ENCODE measurements at places on chromosomes 12 and 14.

- no peak for DNase-seq
These were observed 60.9 kb downstream of the GRIP1 start for GRCh38 chr12:66617991-66618390.

- DNase-seq: no peak
These were observed 9.0 kb upstream of the GPR135 start for GRCh38 chr14:59474172-59474571.

- DNase-seq: no peak
These were observed 14.6 kb downstream of the ACTN1 start for GRCh38 chr14:68964300-68965093.

DNA sequence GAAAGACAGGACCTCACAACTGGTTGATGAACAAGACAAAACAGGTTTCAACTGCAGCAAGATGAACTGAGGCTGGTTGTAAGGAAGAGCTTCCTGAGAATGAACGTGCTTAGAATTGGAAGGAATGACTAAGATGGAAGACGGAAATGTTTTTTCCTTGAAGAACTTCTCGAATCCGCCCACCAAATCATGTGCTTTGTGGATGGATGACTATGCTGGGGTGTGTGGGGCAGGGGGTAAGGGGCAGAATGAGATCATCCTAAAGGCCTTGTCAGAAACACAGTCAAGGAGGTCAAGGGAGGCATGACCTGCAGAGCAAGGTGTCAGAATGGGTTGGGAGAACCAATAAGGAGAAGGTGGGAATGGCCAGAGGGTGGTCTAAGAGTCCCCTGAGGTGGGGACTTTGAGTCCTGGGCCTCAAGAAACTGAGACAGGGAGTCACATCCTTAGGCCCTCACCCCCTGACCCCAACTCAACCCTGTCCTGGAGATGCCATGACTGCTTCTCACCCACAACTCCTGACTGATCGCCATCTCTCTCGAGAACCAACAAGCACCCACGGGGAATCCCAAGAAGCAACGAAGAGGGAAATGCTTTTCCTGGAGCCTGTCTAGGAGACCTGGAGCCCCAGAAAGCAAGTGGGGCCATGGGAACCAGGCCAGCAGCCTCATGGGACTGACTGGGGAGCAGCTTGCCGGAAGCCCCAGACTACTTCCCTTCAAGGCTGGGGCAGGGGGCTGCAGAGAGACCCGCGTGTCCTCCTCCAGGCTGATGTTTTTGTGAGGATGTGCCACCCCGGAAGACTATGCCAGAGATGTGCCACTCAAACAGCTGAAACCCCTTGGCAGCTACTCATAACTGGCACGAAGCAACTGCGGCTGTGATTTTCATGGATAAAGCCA is 84.0 kb downstream of the ACTN1 start:
- no peak for DNase-seq

GRCh38 chr12:34605510-34605887 is 583.2 kb downstream of the ALG10 start:
- no peak for DNase-seq

- DNase-seq: no peak
These were observed 14.4 kb upstream of the CD27 start for GRCh38 chr12:6430124-6430989.

DNA sequence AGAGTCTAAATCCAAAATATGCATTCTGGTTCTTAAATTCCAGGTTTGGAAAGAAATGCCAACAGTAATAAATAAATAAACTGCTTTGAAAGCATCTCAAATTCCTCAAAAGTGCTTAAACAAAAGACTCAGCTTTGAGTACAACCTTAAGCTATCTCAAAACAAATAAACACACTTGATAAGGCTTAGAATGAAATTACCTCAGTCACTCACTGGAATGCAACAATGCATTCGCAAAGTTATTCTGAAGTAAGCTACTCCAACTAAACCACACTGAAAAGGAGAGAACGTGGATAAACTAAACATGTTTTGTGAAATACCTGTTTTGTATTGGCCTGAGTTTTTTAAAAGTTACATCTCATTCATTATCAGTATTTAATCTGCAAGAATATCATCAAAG is 1.2 kb downstream of the SPTSSA start:
- no peak for DNase-seq

DNA sequence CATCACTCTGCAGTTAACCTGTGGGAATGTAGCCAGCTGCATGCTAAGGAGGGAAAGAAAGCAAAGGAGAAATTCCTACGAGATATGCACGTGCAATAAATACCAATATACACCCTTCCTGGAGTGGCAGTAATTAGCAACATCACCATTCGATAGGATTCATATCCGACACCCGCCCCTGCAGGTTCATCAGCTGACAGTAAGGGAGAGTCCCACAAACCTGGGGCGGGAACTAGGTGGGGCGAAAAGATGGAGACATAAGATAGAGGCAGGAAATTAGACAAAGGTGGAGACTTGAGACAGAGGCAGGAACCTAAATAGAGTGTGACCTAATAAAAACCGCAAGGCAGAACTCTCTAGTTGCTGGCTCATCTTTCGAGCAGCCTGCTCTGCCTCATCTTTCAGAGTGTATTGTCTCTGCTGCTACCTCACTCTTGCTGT is 51.6 kb downstream of the PLEKHG3 start:
- DNase-seq: no peak

GRCh38 chr14:68729556-68729955 is 63.3 kb downstream of the ZFP36L1 start:
- DNase-seq: no peak

DNA sequence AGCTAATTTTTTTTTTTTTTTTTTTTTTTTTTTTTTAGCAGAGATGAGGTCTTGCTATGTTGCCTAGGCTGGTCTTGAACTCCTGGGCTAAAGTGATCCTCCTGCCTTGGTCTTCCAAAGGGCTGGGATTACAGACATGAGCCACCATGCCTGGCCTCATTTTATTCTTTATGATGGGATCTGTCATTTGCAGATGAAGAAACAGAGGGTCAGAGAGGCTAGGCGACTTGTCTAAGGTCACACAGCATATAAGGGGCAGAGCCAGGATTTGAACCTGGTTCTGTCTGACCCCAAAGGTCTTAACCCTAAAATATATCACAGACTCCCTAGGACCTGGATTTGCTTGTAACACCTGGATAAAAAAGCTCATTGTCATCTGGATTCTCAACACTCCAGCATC is 282.6 kb downstream of the KSR2 start:
- no peak for DNase-seq

GRCh38 chr12:114529966-114530365 is 124.0 kb upstream of the TBX5 start:
- DNase-seq: no peak

DNA sequence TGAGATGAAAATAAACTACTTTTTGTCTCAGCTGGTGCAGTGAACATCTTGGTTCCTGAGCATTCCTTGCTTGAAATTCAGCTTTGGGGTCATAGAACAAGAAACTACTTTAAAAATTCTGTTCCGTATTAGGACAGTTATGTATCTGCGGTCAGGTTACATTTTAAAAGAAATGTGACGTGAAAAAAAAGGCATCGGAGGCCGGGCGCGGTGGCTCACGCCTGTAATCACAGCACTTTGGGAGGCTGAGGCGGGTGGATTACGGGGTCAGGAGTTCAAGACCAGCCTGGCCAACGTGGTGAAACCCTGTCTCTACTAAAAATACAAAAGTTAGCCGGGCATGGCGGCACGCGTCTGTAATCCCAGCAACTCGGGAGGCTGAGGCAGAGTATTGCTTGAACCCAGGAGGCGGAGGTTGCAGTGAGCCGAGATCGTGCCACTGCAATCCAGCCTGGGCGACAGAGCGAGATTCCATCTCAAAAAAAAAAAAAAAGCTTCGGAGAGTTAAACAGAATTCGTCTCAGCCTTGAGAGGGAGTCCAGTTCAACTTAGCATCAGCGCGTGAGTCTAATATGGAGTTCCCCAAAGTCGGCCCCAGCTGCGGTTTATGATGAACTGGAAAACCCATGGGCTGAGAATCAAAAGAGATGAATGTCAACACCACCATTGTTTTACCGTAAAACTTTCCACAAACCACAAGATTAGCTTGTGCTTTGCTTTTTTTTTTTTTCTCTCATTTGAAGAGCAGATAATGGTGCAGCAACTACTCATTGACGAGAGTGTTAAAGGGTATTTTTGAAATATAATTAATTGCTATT is 2.1 kb upstream of the SLC2A13 start:
- no peak for DNase-seq

DNA sequence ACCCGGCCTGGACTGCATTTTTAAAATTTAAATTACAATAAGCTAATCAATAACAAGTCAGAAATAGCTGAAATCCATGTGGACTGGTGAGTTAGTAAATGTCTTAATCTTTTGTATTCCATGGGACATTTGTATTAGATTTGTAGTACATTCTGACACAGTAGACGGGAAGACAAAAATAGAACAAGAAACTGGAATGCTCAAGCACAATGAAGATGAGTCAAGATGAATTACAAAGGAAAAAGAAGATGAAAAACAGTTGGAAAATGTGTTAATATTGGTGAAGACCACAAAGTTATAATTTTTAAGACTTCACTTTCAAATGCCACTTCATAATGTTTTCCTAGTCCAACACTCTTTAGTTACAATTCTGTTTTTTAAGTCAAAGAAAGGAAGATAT is 97.8 kb upstream of the FERMT2 start:
- DNase-seq: no peak

DNA sequence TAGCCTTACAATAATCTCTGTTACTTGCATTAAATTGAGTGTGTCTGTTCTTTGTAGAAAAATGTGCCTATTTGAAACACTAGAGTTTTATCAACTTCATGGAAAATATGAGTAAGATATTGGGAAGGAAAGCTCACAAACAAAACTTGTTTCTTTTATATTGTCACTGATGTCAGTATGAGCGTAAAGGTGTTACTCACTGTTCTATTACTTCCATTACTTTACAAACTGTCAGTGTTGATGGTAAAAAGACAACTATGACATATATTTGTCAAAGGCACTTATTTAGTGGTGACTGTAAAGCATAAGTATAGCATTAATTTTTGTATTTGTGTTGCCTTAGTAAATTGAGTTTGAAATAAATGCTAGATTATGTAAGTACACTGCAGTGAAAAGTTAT is 193.7 kb upstream of the FLRT2 start:
- no peak for DNase-seq

- no peak for DNase-seq
These were observed 74.9 kb upstream of the BCAT1 start for GRCh38 chr12:25023808-25024207.

- DNase-seq: no peak
These were observed 67.9 kb upstream of the RMST start for GRCh38 chr12:97394657-97395056.

DNA sequence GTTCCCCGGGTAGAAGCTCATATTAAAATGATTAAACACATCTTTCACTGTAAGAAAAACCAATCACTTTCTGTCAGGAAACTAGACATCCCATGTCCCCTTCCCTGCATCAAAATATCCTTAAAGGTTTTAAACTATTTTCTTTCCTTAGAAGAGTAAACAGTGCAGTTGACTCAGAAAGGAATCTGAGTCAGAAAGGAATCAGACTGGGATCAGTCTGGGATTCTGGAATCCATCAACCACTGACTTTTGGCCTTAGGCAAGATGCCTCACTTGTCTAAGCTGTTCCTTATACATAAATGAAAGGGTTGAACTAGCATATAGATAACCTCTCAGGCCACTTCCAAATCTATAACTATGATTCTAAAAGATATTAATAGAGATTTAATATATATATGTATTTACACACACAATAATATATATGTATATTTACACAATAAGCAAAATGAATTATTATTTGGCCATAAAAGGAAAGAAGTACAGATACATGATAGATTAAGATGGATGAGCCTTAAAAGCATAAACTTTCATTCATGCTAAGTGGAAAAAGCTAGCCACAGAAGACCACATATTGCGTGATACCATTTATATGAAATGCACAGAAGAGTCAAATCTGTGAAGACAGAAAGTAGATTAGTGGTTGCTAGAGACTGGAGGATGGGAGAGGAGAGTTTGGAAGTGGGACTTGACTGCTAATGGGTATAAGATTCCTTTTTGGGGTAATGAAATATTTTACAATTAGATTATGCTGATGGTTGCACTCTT is 114.4 kb downstream of the SLC38A1 start:
- DNase-seq: no peak

DNA sequence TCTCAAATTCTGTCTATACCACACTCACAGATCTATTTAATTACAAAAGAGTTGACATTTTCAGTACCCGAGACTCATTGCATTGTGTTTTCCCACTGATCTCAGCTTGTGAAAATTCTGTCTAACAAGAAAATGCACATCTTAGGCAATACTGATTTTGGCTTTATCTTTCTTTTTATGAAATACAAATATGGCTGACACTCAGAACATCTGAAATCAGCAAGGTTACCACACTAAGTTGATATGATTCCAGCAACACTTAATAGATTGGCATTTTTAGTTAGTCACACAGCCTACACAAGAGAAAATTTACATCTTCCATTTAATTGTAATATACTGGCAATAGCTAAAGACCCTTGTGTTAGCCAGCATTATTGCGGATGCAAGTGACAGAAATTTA is 40.3 kb downstream of the PEX5 start:
- DNase-seq: no peak

- no peak for DNase-seq
These were observed 4.9 kb downstream of the ZNF385A start for GRCh38 chr12:54379398-54380201.

GRCh38 chr14:34258318-34258717 is 203.7 kb downstream of the SPTSSA start:
- DNase-seq: no peak

DNA sequence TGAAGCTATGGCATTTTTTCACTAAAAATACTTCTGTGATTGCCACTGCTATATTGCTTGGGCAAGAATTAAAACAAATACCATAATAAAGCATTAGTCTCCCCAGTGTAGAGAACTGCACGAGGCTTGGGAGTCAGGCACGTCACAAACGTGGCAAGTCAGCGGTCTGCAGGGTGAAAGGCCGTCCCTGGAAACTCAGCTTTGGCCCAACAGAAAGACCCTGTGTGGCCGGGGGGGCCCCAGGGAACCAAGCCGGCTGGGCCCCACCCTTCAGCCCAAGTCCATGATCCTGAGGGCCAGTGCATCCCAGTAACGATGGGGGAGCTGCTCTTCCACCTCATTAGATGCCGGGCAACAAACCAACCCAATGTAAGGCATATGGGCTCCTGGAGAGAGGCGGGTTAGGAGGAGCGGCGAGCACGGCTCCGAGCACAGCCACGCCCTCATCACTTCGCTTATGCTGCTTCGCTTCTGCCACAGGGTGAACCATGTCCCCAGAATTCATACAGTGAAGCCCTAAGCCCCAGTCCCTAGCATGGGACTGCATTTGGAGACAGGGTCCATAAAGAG is 50.9 kb upstream of the GPR68 start:
- DNase-seq: no peak

GRCh38 chr14:79749065-79749464 is 462.2 kb downstream of the DIO2 start:
- DNase-seq: no peak

DNA sequence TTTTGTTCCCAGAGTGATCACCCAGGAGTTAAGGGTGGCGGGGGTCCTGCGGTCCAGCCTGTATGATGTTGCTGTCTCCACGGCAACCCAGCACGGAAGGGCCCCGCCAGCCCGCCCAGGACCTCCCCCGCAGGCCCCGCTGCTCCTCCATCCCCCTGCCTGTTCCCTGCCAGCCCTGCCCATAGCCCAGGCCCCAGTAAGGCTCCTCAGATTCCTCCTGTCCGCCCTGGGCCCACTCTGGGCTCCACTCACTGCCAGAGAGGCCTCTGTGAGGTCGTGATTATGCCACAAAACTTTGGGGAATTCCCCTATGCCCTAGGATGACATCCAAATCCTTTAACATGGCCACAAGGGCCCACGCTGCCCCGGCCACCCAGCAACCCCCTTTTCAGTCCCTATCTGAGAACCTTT is 20.8 kb downstream of the HSP90AA1 start:
- no peak for DNase-seq

- peak; percentile 57 for DNase-seq
These were observed 59.7 kb upstream of the KCNH3 start for GRCh38 chr12:49478949-49479664.

Measured in H1 (cell line).